Right renal pelvis (tissue), 4 donors: ENCODE measurements at places on chromosomes 5 and 9. TPM values are rescaled to one million over a fixed set of nuclear protein-coding genes. Genes with fewer than 3 reads are reported as not detected.
A peak's percentile ranks its signal among the peaks of the same experiment; 100 is the strongest.

DNA sequence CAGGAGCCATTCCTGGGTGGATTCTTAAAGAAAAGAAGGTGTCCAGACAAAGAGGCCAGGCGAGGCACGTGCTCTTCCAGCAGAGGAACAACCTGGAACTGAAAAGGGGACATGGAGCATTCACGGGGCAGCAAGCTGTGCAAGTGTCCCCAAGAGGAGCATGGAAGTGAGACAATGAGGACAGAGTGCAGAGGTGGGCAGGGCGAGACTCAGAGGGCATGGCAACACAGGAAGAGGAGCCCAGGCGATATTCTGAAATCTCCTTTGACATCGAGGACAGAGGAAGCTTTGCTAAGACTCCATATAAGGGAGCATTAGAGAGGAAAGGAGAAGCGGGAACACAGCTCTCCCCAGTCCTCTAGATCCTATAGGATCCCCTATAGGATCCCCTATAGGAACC lies 29.4 kb upstream of the SPATA31E1 start:
- no peak for DNase-seq

- no peak for DNase-seq
Measured at GRCh38 chr5:39816156-39816845, 391.5 kb upstream of the DAB2 start.

DNA sequence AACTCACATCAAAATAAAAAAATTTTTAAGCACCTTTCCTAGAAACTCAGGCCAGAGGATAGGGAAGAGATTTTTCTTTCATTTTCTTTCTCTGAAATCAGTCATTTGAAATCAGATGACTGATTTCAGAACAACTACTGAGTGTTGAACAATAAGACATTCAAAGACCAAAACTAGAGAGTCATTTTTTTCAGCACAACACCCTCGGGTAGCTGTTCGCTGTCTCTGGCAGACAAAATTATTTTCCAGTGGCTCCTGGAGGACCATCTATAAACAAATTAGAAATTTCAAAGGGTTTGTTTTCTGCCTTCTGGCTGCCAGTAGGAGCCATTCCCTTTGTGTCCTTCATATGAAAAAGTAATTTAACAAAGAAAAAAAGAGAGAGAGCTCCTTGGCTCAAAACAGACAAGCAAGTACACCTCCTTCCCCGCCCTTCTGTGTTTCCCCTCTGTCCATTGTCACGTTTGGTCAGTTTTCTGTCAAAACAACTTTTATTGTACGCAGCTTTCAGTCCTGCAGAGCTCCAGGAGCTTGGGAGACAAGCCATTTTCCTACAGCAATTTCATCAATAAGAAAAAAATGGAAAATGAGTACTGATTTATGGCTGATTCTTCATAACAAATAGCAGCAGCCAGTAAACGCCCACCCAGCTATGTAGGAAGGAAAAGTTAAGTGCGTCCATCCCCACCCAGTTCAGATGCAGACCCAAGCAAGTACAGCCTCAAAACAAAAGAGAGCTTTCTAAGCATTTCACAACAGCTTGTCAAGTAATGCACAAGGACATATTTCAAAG lies 405.2 kb downstream of the ZNF608 start:
- no peak for DNase-seq

- DNase-seq: no peak
Measured at GRCh38 chr5:82339792-82340191, 61.6 kb upstream of the RPS23 start.

DNA sequence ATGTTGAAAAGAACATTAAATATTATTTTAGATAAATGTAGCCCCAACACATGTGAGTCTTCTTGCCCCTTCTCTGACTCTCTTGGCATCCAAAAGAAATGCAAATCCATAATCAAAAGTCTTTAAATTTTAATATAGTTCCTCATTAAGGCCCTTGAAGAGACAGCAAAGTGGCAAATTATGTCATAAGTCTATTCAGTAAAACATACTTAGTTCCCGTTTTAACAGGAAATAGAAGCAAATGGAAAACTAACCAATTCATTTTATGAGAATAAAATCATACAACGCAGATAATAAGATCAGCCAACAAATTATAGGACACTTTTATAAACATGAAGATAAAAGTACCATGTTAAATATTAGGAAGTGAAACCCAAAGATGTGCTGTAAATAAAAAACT lies 20.1 kb upstream of the IFNB1 start:
- no peak for DNase-seq

DNA sequence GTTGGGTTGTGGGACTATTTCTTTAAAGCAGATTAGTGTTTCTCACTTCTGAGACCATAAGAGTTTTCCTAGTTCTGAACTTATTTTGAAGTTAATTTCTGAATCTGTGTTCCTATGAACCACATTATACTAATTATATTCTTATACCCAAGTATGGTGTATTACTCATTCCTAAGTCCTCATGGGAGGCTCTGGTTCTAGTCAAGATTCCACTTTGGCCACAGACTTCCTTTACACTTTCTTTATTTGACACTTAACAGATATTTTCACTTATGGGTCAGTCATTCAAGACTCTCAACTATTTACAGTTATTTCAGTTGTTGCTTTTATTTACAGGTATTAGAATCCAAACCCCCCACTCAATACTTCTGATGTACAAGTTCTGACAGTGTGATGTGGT lies 937.2 kb upstream of the TYRP1 start:
- DNase-seq: no peak

Gene SLC34A3
- 7.8 TPM for polyA plus RNA-seq

Gene PDE4D
- polyA plus RNA-seq: 22.9 TPM

DNA sequence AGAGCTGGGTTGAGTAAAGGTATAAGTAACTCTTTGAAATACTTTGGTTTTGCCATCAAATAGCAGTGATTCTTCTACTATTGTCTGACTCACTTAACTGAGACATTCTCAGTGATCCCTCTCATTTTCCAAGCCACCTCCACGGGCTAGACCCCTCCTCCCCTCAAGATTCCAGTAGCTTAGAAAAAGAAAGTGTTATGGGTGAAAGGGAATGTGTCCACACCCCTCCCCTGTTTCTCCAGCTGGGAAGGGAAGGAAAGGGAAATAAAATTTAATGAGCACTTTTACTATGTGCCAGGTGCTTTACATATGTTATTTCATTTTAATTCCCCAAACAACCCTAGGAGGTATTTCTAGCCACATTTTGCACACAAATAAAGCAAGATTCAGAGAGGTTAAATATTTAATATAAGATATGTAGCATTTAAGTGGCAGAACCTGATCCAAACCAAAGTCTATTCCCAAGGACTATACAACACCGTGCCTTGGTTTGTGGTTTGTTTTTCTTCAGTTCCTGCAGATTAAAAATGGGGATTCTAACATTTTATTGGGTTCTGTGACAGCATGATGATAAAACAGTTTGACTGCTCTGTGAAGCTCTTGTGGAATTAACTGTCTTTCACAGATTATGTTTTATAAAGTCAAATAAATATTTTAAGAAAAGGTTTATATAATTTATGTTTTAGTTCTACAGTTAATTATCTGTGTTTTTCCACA lies 135.9 kb downstream of the ZSWIM6 start:
- DNase-seq: peak; percentile 22

- DNase-seq: no peak
Measured at GRCh38 chr5:17436350-17436749, 61.7 kb upstream of the TAF11L2 start.

GRCh38 chr5:131720714-131721113 lies 76.1 kb downstream of the FNIP1 start:
- DNase-seq: no peak

DNA sequence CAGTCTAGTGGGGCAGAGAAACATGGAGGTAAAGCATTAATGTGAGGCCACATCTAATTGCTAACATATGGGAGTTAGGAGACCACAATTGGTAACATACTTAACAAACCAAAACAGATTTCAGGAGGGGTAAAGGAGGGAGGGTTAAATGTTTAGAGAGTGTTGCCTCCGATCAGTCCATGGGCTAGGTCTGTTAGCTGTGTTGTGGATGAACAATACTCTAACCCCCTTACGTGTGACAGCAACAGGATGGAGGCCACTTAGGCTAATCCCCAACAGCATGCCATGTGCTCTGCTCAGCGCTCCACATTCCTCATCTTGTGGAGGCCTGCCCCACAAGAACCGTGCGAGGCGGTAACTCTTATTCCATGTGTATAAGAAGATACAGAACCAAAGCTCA lies 167.0 kb downstream of the CRB2 start:
- no peak for DNase-seq

GRCh38 chr9:89171693-89172092 lies 6.9 kb downstream of the SHC3 start:
- DNase-seq: no peak
